Stimulated activated CD4-positive, alpha-beta T cell treated with anti-CD3 and anti-CD28 coated beads, Interleukin-1b, Interleukin-23, amount 100 ng/mL, for 1 hour (primary cell): ENCODE measurements at places on chromosomes 11 and 22.

DNA sequence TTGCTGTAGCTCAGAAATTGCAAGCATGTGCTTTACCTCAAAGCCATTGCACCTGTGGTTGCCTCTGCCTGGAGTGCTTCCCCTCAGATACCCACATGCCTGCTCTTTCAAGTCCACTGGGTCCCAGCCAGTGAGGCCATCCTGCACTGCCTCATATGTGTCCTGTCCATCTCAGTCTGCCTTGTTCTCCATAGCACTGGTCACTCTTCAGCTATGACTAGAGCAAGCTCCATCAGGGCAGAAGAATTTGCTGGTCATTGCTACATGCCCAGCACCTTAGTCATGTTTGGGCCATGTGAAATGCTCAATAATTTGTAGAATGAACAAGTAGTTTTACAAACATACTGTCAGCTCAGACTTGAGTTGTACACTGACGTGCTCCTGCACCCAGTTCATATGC, 64.4 kb upstream of the HORMAD2 start:
- DNase-seq: no peak

- DNase-seq: no peak
Measured at GRCh38 chr22:25146307-25146706, 53.4 kb upstream of the CRYBB3 start.

DNA sequence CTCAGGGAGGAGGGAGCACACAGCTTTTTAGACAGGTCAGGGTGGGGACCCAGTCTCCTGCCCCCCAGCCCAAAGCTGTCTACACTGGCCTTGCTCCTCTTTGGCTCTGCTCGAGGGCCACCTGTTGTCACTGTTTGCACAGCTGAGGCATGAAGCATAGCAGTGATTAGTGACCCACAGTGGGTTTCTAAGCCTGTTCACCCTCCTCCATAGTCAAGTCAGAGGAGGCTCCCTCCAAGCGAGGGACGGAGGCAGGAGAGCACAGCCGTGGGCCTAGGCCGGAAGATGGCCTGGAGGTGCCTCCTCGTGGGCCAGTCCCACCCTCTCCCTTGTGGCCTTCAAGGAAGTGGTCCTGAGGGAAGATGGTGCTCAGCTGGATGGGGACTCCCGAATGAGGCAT, 241.1 kb downstream of the GRIK4 start:
- no peak for DNase-seq

DNA sequence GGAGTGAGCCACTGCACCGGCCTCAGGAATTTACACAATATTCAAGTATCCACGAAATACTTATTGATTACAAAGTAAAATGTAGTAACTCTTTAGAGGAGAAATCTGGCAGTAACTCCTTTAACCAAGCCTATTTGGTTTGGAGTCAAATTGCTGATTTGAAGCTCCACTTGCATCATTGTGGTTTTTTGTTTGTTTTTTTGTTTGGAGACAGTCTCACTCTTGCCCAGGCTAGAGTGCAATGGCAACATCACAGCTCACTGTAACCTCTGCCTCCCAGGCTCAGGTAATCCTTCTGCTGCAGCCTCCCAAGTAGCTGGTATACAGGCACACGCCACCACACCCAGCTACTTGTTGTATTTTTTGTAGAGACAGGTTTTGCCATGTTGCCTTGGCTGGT, 6.4 kb upstream of the QSER1 start:
- DNase-seq: no peak

DNA sequence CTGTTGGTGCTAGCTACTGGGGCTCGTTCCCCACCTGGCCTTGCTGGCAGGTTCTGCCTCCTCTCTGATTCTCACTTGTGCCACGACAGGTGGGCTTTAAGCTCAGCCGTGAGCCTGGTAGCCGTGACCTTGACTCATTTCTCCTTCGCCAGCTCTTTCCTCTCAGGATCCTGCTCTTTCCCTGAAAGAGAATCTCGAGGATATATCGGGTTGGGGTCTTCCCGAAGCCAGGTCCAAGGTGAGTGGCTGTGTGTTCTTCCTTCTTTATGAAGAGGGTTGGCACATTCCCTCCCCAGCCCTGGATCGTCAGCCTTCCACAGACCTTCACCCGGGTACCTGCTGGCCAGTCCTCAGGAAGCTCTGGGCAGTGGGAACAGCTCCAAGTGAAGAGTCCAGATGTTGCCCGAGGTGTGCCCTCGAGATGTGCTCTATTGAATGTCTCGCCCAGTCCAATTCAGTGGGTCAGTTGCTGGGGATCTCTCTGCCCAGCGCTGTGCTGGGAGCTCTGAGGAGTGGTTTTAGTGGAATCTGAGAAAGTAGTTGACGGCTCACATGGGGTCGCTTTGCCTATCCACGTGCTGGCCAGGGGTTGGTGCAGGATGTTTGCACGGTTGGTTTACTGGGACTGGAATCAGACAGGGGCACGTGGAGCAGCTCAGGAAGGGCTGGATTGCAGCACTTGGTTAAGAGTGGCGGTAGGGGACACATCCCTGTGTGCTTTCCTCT, 1.4 kb downstream of the ZNF74 start:
- no peak for DNase-seq

DNA sequence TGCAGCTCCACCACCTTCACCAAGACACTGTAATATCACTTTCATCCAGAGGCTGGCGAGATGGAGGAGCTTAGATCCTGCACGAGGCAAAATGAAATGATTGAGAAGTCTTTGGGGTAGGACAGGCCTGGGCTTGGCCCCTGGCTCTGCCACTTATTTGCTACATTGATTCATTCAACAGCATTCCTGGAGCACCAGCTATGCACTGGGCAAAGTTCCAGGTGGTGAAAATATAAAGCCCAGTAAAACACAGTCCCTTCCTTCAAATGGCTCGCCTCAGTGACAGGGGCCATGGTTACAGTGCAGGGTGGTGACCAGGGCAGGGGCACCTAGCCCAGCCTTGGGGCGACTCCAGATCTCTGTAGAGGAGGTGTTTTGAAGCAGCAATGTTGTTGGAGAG, 19.7 kb downstream of the ALX4 start:
- no peak for DNase-seq

DNA sequence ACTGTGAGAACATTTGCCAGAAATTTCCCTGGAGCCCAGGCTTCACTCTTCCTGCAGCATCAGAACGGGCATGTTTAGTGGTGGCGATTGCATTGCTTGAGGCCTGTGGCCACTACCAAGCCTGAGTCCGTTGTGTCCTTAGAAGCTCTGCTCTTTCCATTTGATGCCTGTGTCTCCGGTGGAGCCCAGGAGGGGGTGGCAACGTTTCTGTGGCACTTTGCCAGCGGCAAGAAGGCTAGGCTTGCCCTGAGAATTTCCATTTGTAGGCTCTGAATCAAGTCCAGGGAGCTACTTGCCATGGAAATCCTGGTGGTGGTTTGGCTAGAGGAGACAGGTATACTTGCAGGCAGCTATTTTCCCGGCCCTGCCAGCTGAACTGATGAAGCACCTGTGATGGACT, 47.1 kb downstream of the ADAMTS8 start:
- DNase-seq: no peak

DNA sequence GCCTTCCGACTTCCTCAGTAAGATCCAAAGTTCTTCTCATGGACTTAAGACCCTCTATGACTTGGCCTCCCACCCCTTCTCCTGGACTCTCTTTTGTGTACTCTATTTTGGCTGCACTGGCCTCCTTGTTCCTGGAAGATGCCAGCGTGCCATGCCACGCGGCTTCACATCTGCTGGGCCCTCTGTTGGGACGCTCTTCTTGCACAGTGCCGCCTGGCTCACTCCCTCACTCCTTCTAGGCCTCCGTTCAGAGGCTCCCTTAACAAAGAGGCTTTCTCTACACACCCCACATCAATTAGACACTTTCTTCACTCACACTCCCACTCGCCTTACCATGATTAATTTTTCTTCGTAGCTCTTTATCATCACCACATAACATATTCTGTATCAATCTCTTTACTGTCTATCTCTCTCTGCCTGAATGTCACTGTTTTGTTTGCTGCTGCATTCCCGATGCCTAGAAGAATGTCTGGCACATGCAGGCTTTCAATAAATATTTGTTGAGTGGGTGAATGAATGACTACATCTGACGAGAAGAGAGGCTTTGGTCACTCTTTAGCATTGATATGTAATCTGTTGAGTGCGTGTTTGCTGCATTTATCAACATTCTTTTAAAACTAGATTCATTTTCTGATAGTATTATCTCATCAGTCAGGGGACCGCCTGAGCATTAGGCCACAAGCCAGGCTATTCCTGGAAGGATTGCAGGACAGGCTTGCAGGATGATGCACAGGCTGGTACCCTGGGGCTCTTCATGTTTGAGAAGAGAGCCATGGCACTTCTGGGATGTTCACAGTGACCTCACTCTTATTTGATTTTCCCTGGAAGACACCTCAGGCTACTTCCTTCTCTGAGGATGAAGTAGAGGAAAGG, 60.6 kb upstream of the AMPD3 start:
- DNase-seq: no peak

DNA sequence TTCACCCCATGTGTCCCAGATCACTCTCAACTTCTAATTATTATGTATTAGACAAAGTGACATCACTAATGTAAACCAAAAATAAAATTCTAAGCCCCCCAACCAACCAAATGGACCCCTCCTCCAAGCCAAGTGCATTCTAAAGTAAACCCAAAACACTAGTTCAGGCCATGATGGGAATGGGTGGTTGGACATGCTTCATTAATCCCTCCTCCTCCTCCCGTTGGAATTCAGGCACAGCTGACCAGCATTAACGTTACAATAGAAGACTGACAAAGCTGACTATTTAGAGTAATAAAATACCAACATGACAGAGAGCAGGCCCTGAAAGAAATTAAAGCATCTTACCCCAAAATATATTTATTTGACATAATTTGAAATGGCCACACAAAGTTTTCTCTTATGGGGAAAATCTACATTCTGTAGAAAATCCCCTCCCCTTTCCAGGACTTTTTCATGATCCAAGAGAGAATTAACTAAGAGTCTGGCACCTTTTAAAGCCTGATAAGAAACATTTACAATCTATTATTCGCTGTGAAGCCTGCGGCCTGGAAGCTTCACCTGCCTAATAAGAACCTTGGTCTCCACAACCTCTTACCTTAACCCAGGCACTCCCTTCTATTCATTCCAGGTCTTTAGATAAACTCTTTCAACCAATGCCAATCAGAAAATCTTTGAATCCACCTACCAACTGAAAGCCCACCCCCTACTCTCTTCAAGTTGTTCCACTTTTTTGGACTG, 948.5 kb upstream of the CCDC90B start:
- DNase-seq: no peak

- no peak for DNase-seq
Measured at GRCh38 chr22:38850941-38851849, 7.4 kb upstream of the NPTXR start.

DNA sequence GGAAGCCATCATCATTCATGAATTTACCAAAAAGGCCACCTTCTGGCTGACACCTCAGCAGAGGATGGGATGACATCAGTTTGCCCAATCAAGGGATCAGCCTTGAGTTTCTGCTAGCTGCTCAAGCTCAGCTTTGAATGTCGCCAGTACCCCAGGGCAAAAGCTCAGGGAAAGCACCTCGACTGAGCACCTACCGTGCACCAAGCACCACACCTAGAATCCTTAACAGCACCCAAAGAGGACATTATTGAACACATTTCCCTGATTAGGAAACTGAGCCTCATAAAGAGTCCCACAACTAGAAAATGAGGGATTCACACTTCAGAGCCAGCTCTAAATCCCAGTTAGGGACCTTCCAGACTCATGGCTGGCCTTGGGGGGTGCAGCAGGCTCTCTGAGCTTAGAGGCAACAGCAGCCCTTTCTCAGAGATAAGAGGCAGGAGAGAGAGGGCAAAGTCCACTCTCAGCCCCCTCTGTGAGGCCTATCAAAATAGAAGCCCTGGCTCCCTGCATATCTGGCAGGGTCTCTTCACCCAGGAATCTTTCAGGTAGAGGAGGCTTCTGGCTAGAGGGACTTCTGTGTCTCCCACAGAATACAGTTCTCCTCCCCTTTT, 13.4 kb upstream of the DAGLA start:
- no peak for DNase-seq

- no peak for DNase-seq
Measured at GRCh38 chr11:71252269-71252769, at the start of gene SHANK2. TSS of gene SHANK2 (minus strand) at chr11:71252577. CDS start at chr11:71147326, 105,251 bp downstream.

GRCh38 chr11:11382858-11383532, 29.9 kb upstream of the CSNK2A3 start:
- DNase-seq: no peak

- no peak for DNase-seq
Measured at GRCh38 chr11:87320123-87320522, 282.4 kb downstream of the TMEM135 start.

DNA sequence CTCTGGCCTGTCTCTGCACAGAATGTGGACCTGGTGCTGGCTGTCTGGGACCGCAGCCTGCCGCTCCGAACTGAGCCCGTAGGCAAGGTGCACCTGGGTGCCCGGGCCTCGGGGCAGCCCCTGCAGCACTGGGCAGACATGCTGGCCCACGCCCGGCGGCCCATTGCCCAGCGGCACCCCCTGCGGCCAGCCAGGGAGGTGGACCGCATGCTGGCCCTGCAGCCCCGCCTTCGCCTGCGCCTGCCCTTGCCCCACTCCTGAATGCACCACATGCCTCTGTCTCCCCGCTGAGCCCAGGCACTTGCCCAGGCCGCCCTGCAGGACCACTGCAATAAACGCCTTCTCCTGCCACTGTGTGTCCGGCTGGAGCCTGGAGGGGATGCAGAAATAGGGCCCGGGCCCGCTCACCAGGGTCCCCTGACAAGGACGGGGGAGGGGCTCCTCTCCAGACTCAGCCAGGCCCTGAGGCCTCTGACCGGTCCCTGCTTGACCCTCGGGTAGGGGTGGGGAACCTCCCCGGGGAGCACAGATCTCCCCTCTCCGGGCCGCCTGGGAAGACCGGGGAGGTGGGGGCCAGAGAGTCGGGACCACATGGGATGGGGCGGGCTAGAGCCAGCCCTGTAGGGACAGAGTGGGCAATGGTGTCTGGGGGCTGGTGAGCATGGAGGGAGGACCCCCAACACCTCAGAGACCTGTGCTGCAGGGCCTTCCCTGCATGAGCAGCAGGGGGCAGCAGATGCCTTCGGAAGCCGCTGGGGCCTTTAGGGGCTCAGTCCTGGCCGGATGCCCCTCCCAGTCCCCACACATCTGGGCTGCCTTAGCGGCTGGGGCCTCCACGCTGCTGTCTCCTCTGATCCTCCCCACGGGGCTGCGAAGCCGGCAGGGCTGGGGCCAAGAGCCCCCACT, 1.4 kb upstream of the TNNI2 start:
- peak; percentile 50 for DNase-seq

DNA sequence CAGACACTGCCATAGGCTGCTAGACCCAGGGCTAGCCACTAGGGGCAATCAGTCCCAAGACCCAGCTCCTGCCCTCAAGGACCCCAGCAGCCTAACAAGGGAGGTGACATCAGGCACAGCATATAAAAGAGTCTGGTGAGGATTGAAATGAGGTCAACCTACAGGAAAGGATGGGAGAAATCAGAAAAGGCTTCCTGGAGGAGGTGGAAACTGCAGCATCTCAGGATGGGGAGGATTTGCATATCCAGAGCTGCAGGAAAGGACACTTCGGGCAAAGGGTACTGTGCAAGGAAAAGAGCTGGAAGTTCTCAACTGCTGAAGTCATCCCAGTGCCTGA, 2.9 kb upstream of the ARFGAP2 start:
- no peak for DNase-seq

GRCh38 chr22:27028093-27028492, 370.7 kb downstream of the MIAT start:
- DNase-seq: no peak

- no peak for DNase-seq
Measured at GRCh38 chr22:20868025-20868962, 9.5 kb downstream of the SNAP29 start.
